CD4-positive, alpha-beta T cell treated with Interleukin-12 subunit alpha and Interleukin-12 subunit beta, for 1 hour (primary cell): ENCODE measurements at places on chromosomes 1 and 21.

GRCh38 chr1:203992440-203992839, 80.5 kb upstream of the SOX13 start:
- DNase-seq, result no peak

- no peak for DNase-seq
Observed at GRCh38 chr1:1170215-1171091, 3.2 kb upstream of the TTLL10 start.

GRCh38 chr1:94115900-94116436, 5.0 kb downstream of the ABCA4 start:
- DNase-seq, result no peak

DNA sequence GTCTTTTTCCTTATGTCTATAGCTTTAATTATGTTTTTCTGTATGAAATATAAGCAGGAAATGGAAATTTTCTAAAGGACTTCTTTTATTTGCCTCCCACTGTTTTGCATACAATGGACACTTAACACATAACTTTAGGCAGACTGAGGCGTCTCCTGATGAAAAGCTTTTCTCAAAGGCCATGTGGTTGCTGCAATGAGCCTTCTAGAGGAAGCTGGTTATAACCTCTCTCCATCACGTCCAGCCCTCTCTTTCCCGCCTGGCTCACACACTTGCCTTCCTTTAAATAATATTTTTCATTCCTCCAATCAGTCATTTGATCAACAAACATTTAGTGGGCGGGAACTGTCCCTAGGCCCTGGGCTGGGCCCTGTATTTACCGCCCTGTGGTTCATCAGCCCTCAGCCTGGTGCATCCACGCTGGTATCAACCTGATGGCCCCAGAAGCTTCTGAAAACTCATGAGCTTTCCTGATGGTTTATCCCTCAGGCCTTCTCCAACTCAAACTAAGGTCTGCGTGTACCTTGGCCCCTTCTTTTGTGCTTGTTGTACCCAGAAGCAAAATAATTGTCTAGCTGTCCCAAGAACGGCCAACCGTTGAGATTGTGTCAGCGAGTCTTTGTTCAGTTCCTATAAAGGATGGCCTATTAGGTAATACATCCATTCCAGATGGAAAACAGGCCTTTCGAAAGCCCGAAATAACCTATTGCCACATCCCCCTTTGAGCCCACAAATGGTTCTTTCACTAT, 75.3 kb upstream of the LYST start:
- no peak for DNase-seq

DNA sequence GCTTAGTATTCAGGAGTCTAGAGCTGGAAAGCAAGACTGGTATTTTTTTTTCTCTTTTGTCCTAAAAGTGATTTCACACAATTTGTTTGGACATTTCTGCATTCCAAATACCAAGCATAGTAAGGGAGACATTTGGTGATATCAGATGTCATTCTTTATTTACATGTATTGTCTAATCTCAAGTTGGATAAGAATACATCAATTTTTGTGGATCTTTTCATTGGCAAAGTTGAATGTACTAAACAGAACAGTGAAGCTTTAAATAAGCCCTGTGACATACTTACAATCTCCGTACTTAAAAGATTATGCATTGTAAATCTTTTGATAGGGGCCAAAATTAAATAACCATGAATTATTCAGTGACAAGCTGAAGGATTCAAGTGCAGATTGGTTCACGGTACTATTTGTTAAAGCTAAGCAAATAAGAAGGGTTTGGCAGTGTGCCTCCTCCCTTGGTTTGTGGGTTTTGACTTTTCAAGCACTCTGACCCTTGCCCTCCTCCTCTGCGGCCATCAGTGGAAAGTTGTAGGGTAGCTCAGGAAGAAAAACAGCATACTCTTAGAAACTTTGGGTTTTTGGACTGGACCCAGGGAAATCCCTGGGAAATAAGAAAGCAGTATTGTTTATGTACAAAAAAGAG, 663.7 kb downstream of the ADGRL2 start:
- no peak for DNase-seq

- no peak for DNase-seq
Observed at GRCh38 chr1:51566260-51566659, 47.2 kb upstream of the EPS15 start.

DNA sequence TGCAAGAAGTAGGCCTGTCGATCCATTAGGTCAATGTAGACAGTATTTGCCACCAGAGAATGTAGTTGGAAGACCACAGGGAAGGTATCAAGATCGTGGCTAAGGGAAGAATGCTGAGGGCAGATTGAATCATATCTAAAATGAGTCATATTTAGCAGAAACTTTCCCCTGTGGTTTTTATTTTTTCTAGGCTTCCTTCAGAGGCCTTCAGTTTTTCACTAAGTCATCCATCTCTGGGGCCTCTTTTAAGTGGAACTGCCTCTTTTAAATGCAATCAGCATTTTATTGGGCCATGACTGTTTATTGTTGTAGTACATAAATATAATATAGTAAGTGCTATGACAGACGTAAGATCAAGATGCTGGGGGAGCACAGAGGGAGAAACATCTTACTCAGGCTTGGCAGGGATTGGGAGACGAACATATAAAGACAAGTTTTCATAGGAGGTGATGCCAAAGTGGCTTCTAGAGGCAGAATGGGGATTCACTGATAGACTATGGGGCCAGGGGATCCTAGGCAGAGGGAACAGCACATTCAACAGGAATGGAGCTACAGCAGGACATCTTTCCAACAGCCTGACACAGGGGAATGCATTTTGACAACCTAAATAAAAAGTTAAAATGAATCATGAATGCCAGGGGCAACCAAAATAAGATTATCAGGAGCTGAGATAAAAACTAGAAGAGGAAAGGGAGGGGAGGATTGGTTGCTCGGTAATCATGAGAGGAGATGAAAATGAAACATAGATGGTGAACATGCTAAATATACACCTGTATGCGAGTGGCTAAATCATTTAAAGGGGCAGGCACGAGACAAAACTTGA, 20.1 kb downstream of the UBE2U start:
- no peak for DNase-seq

DNA sequence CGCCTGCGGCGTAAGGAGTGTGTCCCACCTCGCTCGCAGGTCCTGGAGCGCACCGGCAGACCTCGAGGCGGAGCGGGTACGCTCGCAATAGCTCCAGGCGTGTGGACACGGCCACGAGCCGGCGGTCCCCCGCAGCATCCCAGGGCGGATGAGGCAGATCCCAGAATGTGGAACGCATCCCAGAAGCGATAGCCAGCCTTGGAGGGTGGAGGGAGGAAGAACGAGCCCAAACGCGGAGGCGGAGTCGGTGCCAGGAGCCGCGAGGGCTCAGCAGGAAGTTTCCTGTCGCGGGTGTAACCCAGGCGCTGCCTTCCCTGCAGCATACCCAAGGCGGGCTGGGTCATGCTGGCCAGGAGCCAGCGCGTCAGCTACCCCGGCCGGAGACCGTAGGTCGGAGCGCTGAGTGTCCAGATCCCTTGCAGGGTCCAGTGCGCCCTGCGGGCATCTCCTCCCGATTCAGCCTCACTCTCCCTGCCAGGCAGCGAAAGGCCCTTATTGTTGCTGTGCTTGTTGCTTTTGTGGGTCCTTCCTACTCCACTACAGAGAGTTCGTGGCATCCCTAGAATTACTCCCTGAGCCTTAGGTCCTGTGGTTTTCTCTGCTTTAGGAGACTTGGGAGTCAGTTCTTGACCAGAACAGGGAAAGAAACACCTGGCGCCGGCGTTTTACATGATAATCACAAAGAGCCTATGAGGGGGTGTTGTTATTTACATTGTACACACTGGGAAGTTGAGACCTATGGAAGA, 27.7 kb downstream of the STYXL2 start:
- peak; percentile 26 for DNase-seq

GRCh38 chr1:94554580-94554979, 13.0 kb upstream of the F3 start:
- DNase-seq, result no peak

GRCh38 chr1:234114648-234115307, 210.3 kb downstream of the SLC35F3 start:
- peak; percentile 38 for DNase-seq

DNA sequence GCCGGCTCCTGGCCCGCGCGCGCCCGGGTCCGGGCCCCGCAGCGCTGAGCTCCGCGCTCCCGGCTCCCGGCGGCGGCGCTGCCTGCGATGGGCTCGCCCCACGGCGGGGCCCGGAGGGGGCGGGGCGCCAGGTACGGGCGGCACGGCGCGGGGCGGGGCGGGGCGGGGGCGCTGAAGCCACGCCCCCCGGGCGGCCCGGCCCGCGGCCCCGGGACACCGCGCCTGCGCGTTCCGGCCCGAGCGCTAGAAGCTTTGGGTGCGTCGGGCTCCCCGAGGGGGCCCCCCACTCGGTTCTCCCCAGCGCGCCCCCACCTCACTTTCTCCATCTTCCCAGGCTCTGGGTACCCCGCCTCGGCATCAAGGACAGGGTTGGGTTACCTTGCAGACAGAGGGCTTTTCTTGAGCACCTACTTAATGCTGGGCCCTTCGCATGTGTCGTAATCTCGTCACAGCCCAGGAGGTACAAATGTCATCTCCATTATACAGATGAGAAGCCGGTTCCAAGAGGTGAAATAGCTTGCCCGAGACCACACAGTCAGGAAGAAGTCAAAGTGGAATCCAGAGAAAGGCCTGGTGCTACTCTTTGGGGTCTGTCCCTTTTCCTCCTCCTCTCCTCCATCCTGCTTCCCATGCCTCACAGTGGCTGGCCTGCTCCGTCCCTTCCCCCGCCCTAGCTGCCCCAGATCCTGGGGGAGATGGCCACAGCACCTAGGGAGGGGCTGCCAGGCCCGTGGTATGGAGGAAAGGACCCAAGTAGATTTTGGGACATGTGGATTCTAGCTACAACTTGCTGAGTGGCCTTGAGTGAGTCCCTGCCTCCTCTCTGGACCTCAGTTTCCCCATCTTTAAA, 46.5 kb downstream of the RAP1GAP start:
- peak; percentile 49 for DNase-seq

- peak; percentile 34 for DNase-seq
Observed at GRCh38 chr1:24641646-24642151, 1.4 kb upstream of the SRRM1 start.

DNA sequence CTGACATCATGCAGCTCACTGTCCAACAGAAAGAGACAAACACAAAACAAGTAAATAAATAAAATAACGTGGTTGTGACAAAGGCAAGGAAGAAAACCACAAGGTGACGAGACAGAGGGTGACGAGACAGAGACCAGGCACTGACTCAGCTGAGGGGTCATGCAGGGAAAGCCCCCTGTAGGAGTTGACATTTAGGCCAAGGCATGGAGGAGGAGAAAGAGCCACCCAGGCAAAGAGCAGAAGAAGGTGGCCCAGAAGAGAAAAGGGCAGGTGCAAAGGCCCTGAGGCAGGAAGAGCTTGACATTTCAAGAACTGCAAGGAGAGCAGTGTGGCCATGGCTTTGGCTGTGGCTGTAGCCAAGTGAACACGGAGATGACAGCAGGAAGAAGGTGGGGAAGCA, 65.1 kb upstream of the ID3 start:
- DNase-seq, result no peak

DNA sequence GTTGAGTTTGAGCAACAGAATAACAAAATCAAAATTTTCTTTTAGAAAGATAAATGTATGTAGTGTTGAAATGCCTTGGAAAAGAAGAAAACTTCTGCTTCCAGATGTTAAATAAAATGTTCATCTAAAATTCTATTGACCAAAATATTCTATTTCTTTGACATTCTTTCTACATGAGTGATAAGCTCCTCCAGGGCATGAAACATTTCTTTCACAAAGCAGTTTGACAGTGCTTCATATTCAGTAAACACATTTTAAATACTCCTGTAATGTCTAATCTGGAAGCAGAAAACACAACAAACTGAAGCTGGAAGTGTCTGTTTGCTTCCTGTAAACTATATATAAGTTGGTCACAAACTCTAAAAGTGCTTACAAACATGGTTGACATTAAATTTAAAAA, 61.5 kb downstream of the RGS21 start:
- DNase-seq, result no peak

DNA sequence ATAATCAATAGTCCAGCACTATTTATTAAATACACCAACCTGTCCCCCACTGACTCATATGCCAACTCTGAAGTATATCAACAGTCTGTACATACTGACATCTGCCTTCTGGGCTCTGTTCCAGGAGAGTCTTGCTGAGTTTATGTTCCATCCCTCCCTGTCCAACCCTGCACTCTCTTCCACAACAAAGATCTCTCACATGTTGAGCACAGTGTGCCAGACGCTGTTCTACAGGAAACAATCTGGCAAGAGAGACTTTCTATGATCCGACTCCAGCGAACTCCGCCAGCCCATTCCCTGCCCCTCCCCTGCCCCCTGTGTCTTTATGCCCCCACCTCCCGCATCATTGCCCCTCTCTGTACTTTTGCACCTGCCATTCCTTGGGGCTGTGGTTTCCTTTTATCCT, 3.4 kb downstream of the LACTBL1 start:
- no peak for DNase-seq

DNA sequence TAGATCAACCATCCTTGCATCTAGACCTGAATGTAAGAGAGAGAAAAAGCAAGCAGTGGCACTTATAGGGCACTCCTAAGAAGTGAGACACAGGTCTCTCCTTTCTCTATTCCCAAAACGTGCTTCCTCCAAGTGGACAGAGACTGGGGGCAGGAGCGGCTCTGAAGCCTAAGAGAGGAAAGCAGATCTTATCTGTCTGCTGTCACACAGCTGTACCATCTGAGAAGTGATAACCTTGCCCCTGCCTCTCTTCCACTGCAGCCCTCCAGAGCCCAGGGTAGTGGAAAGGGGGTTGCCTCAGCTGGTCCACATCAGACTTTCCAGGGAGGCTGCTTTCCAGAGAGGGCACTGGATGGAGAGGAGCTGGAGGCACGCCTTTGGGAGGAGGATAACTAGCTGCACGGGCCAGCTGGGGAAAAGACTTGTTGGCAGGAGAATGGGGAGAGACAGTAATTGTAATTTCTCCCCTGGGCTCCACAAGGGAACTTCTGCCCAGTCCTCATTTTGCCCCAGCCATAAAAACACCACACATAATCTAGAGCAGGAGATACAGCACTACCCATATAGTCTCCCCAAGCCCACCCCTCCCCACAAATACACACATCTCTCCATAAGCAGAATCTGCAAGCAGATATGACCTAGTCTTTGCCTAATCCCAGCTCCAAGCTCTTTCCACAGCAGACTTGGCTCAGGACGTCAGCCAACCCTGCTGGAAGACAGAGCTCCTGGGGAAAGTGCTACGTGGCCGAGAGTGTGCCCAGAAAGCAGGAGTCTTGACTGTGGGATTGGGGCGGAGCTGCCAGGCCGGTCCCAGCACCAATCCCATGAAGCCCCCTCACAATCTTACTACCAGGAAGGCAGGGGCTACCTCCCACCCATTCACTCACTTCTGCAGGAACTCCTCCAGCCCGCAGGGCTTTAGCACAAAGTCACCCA, 31.2 kb downstream of the PIK3C2B start:
- DNase-seq, result no peak
